Lower lobe of right lung (tissue), 2 donors: ENCODE measurements at places on chromosomes 7 and 10. TPM values are rescaled to one million over a fixed set of nuclear protein-coding genes. Genes with fewer than 3 reads are reported as not detected.

GRCh38 chr7:119647286-119647685 is 625.7 kb upstream of the KCND2 start:
- no peak overlapping the region for H3K27ac ChIP-seq
- no peaks in the 10 kb centered on the region for H3K36me3 ChIP-seq
- H3K4me1 ChIP-seq, result no peaks in the 10 kb centered on the region
- H3K27me3 ChIP-seq, result no peaks in the 10 kb centered on the region

- H3K36me3 ChIP-seq, result peaks cover 20% of the 10 kb centered on the region
- no peak overlapping the region for H3K4me3 ChIP-seq
- H3K4me1 ChIP-seq, result peaks cover 38% of the 10 kb centered on the region
- DNase-seq, result no peak
These were observed 115.7 kb downstream of the ABLIM1 start for GRCh38 chr10:114542373-114542772.

DNA sequence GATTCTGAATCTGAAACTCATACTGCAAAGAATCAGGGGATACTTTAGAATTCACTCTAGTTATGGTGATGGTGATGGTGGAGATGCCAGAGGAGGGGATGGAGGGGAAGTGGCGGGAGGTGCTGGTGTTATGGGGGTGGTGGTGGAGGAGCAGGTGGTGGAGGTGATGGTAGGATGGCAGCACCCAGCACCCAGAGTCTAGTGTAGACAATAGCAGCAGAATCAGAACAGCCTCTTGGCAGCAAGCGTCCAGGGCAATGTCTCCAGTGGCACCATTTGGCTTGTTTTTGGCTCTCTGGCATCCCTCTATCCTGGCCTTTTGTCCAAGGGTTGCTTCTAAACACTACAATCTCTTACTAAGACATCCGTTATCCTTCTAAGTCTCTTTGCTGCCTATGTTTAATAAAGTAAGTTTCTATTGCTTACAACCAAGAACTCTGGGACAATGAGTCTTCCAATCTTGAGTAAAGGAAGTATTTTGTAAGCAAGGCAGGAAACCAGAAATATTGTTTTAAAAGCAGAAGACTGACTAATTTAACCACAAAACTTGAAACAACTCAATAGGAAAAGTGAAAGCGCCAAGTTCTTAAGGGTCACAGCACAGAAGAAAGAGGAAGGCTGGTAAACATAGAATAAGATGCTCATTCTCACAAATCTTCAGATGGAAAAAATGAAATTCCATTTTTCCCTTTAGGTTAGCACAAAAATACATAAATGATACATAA is 42.4 kb upstream of the GDF10 start:
- no peak for DNase-seq
- no peaks in the 10 kb centered on the region for H3K4me1 ChIP-seq
- no peak overlapping the region for H3K27ac ChIP-seq
- no peak overlapping the region for H3K4me3 ChIP-seq
- peaks cover 4% of the 10 kb centered on the region for H3K27me3 ChIP-seq

DNA sequence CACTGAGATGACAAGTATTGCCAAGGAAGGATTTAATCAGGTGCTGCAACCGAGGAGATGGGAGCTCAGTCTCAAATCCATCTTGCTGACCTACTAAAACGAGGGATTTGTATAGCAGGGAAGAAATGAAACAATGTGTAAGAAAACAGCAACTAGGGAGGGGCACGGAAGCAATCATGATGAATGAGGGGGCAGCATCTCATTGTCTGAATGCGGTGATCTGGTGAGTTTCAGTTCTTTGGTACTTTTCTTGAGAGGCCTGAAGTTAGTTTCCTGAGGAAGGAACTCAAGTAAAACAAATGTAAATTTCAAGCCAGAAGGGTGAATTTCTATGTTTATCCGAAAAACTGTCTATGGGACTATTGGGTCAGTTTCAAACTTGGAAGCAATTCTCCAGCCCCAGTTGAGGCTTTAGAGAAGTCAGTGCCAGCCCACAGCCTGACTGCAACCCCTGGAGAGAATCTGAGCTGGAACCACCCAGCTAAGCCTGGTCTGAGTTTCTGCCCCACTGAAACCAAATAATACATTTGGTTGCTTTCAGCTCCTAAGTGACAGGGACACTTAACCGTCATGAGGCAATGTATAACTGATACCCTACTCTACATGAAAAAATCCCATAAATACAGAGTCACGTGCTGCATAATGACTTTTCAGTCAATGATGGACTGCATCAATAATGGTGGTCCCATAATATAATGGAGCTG is 45.8 kb upstream of the TNS3 start:
- no peak for DNase-seq
- H3K4me1 ChIP-seq, result no peaks in the 10 kb centered on the region
- H3K4me3 ChIP-seq, result no peak overlapping the region
- H3K27me3 ChIP-seq, result no peaks in the 10 kb centered on the region

DNA sequence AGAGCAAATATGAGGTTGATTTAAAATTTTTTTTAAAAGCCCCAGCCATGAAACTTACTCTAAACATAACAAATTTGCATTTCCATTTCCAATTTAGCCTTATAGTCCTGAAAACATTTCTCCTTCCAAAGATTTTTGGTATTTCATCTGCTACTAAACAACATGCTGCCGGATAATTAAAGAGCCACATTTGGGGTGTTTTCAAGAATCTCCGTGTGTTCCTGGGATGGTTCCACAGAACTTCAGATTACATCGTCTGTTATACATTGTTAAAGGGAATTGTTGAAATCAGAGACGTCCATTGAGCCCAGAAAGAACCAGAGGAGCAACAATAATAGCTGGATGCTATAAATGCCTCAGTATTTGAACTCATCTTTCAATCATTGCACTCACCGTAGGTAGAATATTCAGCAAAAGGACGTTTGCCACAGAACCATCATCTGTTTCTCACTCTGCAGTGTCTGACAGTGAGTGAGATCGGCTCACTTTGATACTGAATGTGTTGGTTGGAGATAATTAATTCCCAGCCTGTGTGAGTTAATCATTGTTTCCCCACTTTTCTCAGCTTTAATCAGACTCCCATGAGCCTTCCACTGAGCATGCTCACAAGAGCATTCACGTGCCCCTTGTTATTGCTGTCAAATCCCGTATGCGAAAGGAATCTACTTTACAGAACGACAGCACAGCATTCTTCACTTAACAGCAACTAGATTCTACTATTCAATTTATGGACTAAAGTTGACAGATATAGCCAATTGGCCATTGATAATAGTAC is 128.4 kb upstream of the PALS2 start:
- H3K27me3 ChIP-seq, result no peaks in the 10 kb centered on the region
- H3K27ac ChIP-seq, result no peak overlapping the region
- no peaks in the 10 kb centered on the region for H3K4me1 ChIP-seq
- H3K4me3 ChIP-seq, result no peak overlapping the region
- no peak for DNase-seq

- peaks cover 50% of the 10 kb centered on the region for H3K4me1 ChIP-seq
- H3K27ac ChIP-seq, result no peak overlapping the region
- no peak overlapping the region for H3K4me3 ChIP-seq
- no peak for DNase-seq
These were observed 118.0 kb downstream of the WDFY4 start for GRCh38 chr10:48802611-48803071.

GRCh38 chr7:105835441-105835840 is 41.0 kb downstream of the ATXN7L1 start:
- no peak overlapping the region for H3K27ac ChIP-seq
- no peak overlapping the region for H3K4me3 ChIP-seq
- no peak for DNase-seq
- no peaks in the 10 kb centered on the region for H3K27me3 ChIP-seq
- H3K4me1 ChIP-seq, result peaks cover 34% of the 10 kb centered on the region

DNA sequence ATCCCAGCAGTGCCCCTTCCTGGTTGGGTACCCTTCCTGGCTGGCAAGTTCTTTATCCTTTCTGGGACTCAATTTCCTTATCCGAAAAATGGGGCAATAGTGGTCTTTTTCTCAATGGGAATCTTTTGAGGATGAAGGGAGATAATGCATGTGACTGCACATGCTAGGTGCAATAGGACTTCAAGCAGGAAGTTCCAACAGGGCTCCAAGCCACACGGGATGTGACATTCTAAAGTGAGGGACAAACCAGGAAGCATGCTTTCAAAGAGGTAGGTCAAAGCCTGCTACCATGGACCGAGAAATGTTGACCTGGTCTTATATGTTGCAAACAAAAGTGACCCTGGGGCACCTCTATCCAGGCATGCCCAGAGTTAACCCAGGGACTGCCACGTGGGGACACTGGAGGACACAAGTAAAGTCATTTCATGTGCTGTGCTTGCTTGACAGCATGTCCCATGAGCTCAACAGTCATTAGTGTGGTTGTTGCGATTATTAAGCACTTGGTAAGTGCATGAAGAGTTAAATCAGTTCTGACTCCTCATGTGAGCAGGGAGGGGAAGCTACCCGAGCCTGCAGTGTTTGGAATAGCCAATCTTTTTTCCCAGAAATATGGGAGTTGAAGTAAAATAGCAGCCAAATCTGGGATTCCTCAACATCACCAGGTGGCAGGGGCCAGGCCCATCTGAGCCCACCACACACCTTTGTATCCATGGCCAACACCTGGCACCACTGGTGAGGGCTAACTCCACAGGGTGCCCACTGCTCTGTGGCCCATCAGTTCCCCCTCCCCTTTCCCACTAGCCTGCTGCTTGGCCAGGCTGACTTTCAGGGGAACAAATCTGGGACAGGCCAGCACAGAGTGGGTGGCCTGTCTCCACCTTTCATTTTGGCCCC is 5.7 kb downstream of the ARHGAP22 start:
- peaks cover 5% of the 10 kb centered on the region for H3K27me3 ChIP-seq
- H3K27ac ChIP-seq, result no peak overlapping the region
- H3K4me1 ChIP-seq, result peaks cover 6% of the 10 kb centered on the region
- no peaks in the 10 kb centered on the region for H3K36me3 ChIP-seq

DNA sequence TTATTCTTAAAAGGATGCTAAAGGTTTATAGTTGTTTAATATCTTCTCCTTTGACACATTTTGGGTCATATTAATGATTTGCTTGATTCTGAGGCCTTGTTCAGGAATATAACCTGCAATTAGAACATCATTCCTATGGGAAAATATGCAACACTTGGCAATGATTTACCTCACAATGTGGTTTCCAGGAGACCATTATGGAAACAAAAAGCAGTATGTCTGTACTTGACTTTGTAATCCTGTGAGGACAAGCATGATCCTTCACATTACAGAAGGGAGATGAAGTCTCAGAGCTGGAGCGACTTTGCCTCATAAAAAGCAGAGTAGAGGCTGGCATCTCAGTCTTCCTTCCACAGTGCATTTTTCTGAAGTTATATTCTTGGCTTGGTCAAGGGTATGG is 57.0 kb upstream of the CDCA7L start:
- no peaks in the 10 kb centered on the region for H3K27me3 ChIP-seq
- no peaks in the 10 kb centered on the region for H3K4me1 ChIP-seq
- H3K4me3 ChIP-seq, result no peak overlapping the region
- no peak overlapping the region for H3K27ac ChIP-seq
- DNase-seq, result no peak

- H3K36me3 ChIP-seq, result peaks cover 6% of the 10 kb centered on the region
- H3K4me3 ChIP-seq, result no peak overlapping the region
- no peak overlapping the region for H3K27ac ChIP-seq
- H3K4me1 ChIP-seq, result no peaks in the 10 kb centered on the region
- DNase-seq, result no peak
These were observed 36.6 kb downstream of the ABI1 start for GRCh38 chr10:26824015-26824690.

- H3K27me3 ChIP-seq, result no peaks in the 10 kb centered on the region
- H3K36me3 ChIP-seq, result no peaks in the 10 kb centered on the region
- H3K4me1 ChIP-seq, result no peaks in the 10 kb centered on the region
- DNase-seq, result no peak
- H3K27ac ChIP-seq, result no peak overlapping the region
- no peak overlapping the region for H3K4me3 ChIP-seq
These were observed 37.6 kb downstream of the GRM8 start for GRCh38 chr7:127214956-127215718.

DNA sequence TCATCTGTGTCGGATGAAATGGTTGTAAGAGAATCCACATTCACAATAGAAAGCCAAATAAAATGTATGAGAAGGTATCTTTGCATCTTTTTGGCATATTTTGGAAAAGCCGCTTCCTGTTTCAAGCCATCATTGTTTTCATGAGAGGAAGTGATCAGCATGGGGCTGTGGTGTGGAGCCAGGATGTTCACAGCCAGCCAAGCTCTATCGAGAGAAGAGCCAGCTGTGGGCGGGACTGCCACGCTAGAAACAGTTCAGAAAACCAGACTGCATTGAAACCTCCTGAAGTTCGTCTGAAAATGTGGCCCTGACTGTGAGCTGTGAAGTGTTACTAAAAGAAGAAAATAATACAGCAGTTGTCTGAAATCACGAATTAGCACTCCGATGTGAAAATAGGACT is 21.2 kb upstream of the NPS start:
- no peaks in the 10 kb centered on the region for H3K36me3 ChIP-seq
- no peak overlapping the region for H3K4me3 ChIP-seq
- no peaks in the 10 kb centered on the region for H3K4me1 ChIP-seq
- H3K27ac ChIP-seq, result no peak overlapping the region
- no peaks in the 10 kb centered on the region for H3K27me3 ChIP-seq

- H3K36me3 ChIP-seq, result no peaks in the 10 kb centered on the region
- DNase-seq, result peak; percentile 76
- H3K4me3 ChIP-seq, result peak overlapping the region; percentile 43
- peak overlapping the region; percentile 59 for H3K27ac ChIP-seq
- no peaks in the 10 kb centered on the region for H3K27me3 ChIP-seq
These were observed 98.4 kb downstream of the PIP4K2A start for GRCh38 chr10:22615819-22616499.

- H3K4me3 ChIP-seq, result no peak overlapping the region
- H3K4me1 ChIP-seq, result no peaks in the 10 kb centered on the region
- H3K36me3 ChIP-seq, result no peaks in the 10 kb centered on the region
- H3K27me3 ChIP-seq, result no peaks in the 10 kb centered on the region
- H3K27ac ChIP-seq, result no peak overlapping the region
These were observed 42.2 kb upstream of the EGR2 start for GRCh38 chr10:62858364-62858763.

- peaks cover 9% of the 10 kb centered on the region for H3K4me1 ChIP-seq
- no peak for DNase-seq
- no peak overlapping the region for H3K4me3 ChIP-seq
- H3K27me3 ChIP-seq, result no peaks in the 10 kb centered on the region
- no peaks in the 10 kb centered on the region for H3K36me3 ChIP-seq
These were observed 22.3 kb downstream of the AOC1 start for GRCh38 chr7:150874401-150875198.

- no peak for DNase-seq
- H3K4me3 ChIP-seq, result no peak overlapping the region
- peaks cover 19% of the 10 kb centered on the region for H3K36me3 ChIP-seq
- no peaks in the 10 kb centered on the region for H3K27me3 ChIP-seq
These were observed 124.8 kb upstream of the PDLIM1 start for GRCh38 chr10:95415621-95416031.

GRCh38 chr7:64873517-64873916 is 29.6 kb upstream of the ZNF273 start:
- no peak for DNase-seq
- peaks cover 14% of the 10 kb centered on the region for H3K27me3 ChIP-seq
- no peak overlapping the region for H3K4me3 ChIP-seq
- no peak overlapping the region for H3K27ac ChIP-seq
- H3K36me3 ChIP-seq, result no peaks in the 10 kb centered on the region

The CYP2W1 gene
- total RNA-seq, result not detected

The PARG gene
- 24.2 TPM for total RNA-seq

The EBLN1 gene
- total RNA-seq, result not detected

The C7orf57 gene
- total RNA-seq, result 1.6 TPM

The SORBS1 gene
- total RNA-seq, result 58.2 TPM

The JCAD gene
- 101 TPM for total RNA-seq

The FAM131B gene
- total RNA-seq, result 0.53 TPM

The NANOS1 gene
- total RNA-seq, result 1.9 TPM

The MKRN1 gene
- total RNA-seq, result 112 TPM

The EPDR1 gene
- 66.0 TPM for total RNA-seq

The ZNF736 gene
- 15.1 TPM for total RNA-seq

The CTTNBP2 gene
- 6.6 TPM for total RNA-seq

The PPP1R9A gene
- 28.9 TPM for total RNA-seq

The ELN gene
- 83.3 TPM for total RNA-seq
